Gastroesophageal sphincter (tissue), 4 donors: ENCODE measurements at places on chromosomes 2 and 18. TPM values are rescaled to one million over a fixed set of nuclear protein-coding genes. Genes with fewer than 3 reads are reported as not detected.
A peak's percentile ranks its signal among the peaks of the same experiment; 100 is the strongest.

SLC4A5 gene
- 9.4 TPM for total RNA-seq

GRCh38 chr2:201127570-201127969 lies 11.6 kb downstream of the CFLAR start:
- ATAC-seq = peak; percentile 37

- ATAC-seq = peak; percentile 3
Measured at GRCh38 chr2:197500503-197501131, 438 bp downstream of the HSPE1 start.

DNA sequence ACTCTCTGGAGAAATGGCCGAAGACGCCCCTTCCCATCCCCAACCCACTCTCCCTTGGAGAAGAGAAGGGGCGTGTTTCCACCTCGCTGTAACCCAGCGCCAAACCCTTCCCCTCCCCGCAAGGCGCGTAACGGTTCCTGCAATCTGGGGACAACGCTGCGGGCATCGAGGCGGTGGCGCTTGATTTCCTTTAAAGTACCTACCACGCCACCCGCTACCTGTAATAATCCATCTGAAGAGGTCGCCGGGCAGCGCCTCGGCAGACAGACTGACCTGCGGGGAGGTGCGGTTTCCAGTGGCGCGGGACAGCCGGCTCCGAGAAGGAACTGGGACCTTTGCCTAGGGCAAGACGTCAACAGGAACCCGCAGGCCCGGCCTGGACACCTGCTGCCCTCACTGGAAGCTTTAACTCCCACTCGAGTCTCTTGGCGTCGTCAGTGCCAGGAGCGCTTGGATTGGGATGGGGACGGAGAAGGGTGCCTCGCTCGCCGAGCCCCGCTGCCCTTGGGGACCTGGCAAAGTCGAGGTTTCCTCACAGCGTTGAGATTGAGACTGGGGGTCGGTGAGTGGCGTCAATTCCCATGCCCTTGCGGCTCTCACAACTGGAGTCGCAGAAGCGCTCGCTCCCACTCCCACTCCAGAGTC lies at the start of gene CYP1B1:
CYP1B1 (minus strand) TSS at position 645 of the 645 bp plus-strand sequence. CDS start 763 bp downstream, outside the sequence.
- ATAC-seq = no peak

DNA sequence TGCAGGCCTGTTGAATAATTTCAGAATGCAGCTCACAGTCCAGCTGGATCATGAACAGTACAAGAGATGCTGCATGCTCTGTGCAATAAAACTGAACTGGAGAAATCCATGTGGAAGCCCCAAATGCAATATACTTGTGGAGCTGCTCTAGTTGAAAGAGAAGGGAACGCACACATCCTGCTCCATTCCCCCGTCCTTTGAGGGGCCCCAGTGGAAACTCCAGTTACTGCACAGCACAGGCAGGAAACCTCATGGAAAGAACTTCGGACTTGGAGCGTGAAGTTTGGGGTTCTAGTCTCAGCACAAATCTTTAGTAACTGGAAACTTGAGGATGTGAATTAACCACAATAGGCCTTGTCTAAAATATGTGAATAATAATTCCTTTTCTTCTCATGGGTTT lies 73.2 kb downstream of the PLA2R1 start:
- no peak for ATAC-seq

- peak; percentile 56 for ATAC-seq
Measured at GRCh38 chr2:231181860-231182512, 16.4 kb upstream of the ARMC9 start.

GRCh38 chr2:9001229-9001628 lies 2.3 kb downstream of the MBOAT2 start:
- no peak for ATAC-seq

- no peak for ATAC-seq
Measured at GRCh38 chr2:230891064-230891463, 26.3 kb downstream of the ITM2C start.

GRCh38 chr18:46565256-46565655 lies 91.8 kb downstream of the LOXHD1 start:
- no peak for ATAC-seq

- ATAC-seq = peak; percentile 73
Measured at GRCh38 chr18:55510809-55511208, 77.2 kb downstream of the TCF4 start.

DNA sequence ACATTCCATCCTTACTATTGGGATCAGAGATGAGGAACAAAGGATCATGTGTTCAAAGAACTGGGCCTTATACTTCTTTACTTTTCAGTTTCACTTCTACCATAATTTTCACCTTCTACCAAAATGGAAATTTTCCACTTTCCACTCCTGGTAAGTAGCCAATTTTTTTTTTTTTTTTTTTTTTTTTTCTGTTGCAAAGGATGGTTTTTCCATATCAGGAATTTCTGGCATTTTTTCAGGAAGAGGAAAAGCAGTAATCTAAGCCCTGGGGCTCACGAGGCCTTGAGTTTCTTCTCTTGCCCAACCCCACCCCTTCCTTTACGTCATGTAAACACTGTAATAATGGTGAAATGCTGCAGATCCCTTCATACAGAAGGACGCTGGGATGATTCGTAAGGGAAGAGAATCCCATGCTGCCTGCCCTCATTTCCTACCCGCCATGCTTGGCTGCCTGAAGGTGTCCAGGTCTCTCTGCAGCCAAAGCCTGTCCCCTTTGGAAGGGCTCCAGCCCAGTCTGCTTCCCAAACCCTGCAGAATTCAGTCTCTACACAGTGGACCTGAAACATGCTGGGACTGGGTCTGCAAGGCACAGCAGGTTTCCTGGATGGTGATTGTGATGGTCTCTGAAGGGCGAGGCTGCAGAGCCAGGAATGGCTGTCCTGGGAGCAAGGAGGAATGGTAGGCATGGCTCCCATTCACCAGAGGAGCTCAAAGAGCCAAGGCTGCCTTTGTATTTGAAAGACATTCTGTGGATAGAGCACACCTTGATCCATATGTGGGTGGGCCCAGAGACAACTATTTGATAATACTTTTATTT lies 57.0 kb downstream of the EFR3B start:
- ATAC-seq = peak; percentile 93
